ENCODE measurements at places on chromosomes 6 and 20.

GRCh38 chr6:35239581-35239980, 20.0 kb upstream of the ZNF76 start:
- no peak for DNase-seq

GRCh38 chr6:27608916-27609883, 136.3 kb upstream of the ZNF184 start:
- DNase-seq: no peak

GRCh38 chr6:55913228-55914195, 38.1 kb upstream of the BMP5 start:
- DNase-seq: no peak

GRCh38 chr6:148593813-148594170, 153.0 kb upstream of the UST start:
- no peak for DNase-seq

DNA sequence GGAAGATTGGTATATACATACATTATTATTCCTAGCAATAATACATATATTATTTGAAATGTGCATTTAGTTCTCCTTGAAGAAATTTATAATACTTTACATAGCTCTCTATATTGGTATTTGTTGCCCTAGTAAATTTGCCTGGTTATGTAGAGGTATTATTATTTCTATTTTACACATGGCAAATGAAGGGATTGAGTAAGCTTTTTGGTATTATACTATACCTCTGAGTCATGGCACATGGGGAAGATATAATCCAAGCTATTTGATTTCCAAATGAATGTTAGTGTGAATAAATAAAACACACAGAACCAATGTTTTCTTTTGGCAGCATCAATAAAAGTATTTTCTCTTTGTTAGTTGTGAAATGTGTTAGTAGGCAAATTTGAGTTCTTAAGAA, 409.6 kb upstream of the SLC35B3 start:
- no peak for DNase-seq

All from stimulated activated CD4-positive, alpha-beta T cell treated with anti-CD3 and anti-CD28 coated beads, Interleukin-1b, Interleukin-23, amount 100 ng/mL, for 1 hour (primary cell).